Activated T-cell treated with anti-CD3 and anti-CD28 coated beads, Interleukin-2, amount 50 U/mL, for 72 hours (primary cell): ENCODE measurements at places on chromosomes 2 and 18. TPM values are rescaled to one million over a fixed set of nuclear protein-coding genes. Genes with fewer than 3 reads are reported as not detected.

RASGRP3 gene
- total RNA-seq: 3.8 TPM

IL36RN gene
- not detected for total RNA-seq

ANKRD30BL gene
- total RNA-seq: not detected

SLC4A5 gene
- 6.5 TPM for total RNA-seq

SNORC gene
- total RNA-seq: 4.0 TPM

VIT gene
- total RNA-seq: not detected

GRCh38 chr2:179981085-179981484 lies 26.0 kb downstream of the CWC22 start:
- no peak for DNase-seq

DNA sequence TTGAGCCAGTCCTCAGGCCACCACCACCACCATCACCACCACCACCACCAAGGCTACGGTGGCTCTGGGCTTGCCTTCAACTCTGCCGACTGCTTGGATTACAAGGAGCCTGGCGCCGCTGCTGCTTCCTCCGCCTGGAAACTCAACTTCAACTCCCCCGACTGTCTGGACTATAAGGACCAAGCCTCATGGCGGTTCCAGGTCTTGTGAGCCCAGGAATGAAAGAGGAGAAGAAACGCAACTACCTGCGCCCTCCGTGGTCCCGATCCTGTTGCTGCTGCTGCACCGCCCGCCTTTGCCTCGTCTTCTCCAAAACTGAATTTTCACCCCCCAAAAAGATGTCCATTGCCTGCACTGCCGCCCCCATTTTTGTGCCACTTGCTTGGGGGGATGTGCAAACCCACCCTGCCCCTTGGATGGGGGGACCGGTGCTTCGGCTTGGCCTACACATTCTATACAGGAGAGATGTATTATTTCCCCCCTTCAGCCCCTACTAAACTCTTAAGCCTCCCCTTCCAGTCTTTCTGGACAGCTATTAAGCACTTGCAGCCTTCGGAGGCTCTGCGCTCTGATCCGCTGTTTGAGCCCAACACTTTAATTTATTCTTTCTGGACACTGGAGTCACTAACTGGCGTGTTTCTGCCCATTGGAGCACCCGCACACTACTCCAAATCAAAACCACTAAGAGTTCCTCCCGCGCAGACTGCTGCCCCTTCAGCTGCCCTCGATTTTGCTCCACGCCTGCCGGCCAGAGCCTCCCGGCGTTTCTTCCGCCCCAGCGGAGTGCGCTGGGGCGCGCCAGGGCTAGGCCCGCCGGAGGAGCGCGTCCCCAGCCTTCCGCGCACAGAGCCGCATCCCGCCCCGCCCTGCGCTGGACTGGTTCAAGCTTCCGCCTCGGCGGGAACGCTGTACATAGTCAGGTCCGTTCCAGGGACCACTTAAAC lies 5.7 kb downstream of the OTX1 start:
- peak; percentile 56 for DNase-seq

DNA sequence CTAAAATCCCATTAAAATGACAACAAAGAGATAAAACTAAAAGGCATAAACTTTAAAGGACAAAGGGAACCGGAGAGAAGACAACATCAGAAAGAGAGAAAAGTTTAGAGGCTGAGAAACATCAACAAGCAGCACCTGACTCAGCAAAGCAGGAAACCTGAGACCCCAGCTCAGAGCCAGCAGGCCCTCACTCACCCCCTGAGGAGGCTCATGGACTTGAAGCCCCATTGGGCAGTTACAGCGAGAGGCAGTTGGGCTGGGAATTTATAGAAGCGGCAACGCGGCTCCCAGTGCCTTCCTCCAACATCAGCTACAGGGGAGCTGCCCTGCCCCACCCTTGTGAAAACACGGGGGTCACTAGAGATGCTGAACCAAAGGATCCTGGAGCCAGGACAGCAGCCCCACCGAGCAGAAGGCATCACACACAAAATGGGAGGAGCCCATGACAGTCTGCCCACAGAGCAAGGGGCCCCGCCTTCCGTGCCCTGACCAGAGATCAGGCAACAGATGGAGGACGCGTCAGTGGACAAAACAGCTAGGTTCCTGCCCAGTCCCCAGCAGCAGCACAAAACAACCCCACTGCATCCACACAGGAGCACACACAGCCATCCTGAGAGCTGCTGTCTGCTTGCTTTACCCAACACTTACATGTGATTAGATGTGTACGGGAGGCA lies 52.7 kb downstream of the CMPK2 start:
- no peak for DNase-seq

DNA sequence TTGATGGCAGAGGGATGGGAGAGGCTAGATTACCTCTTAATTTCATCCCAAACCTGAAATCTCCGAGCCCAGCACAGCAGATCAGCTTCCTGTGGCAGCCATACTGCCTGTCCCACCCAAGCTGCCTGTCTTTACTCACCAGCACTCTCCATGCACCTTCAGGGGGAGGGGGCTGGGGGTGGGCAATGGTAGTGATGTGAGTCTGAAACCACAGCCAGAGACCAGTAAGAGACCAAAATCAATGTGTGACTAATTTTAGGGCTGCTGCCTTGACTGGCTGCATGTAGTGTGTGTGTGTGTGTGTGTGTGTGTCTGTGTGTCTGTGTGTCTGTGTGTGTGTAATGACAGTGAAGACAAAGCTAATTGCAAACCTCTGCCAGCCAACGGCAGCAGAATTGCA lies 11.7 kb upstream of the TEX261 start:
- DNase-seq: no peak

- DNase-seq: no peak
Observed at GRCh38 chr2:212711856-212712255, 173.3 kb upstream of the ERBB4 start.
